ENCODE measurements at places on chromosomes 3 and 15. TPM values are rescaled to one million over a fixed set of nuclear protein-coding genes. Genes with fewer than 3 reads are reported as not detected.
A peak's percentile ranks its signal among the peaks of the same experiment; 100 is the strongest.

CD200 gene
- 7.2 TPM for total RNA-seq

CPA3 gene
- 23.2 TPM for total RNA-seq

TMOD2 gene
- 18.9 TPM for total RNA-seq

DNA sequence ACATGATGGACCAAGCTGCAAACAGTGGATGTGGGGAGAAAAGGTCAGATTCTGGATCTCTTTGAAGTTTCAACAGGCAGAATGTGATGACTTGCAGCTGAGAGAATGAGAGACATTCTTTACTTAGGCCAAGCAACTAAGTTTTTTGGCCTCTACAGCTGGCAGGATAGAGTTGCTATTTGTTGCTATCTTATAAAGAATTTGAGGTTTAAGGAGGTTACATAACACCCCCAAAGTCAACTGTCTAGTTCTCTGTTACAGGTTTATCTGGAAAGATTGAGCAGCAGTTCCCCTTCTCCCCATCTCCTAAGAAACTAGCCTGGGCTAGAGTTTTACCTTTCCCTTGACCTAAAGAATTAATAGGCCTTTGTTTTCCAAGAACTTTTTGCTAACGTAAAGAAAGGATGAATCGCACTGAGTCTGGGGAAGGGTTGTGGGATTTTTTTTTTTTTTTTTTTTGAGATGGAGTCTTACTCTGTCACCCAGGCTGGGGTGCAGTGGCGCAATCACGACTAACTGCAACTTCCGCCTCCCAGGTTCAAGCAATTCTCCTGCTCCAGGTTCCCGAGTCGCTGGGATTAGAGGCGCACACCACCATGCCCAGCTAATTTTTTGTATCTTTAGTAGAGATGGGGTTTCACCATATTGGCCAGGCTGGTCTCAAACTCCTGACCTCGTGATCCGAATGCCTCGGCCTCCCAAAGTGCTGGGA, 26.6 kb upstream of the SLMAP start:
- H3K36me3 ChIP-seq = no peaks in the 10 kb centered on the region
- no peak for DNase-seq
- no peaks in the 10 kb centered on the region for H3K27me3 ChIP-seq
- H3K4me3 ChIP-seq = no peak overlapping the region

DNA sequence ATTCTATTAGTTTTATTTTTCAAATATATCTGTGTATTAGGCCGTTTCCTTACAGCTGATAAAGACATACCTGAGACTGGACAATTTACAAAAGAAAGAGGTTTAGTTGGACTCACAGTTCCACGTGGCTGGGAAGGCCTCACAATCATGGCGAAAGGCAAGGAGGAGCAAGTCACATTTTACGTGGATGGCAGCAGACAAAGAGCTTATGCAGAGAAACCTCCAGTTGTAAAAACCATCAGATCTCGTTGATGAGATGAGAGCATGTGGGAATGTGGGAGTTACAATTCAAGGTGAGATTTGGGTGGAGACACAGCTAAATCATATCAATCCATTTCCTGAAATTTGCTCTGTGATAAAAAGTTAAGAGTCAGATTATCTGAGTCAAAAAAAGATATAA, 2.3 kb upstream of the GOLGA8A start:
- H3K36me3 ChIP-seq = no peaks in the 10 kb centered on the region
- H3K27me3 ChIP-seq = no peaks in the 10 kb centered on the region
- H3K4me1 ChIP-seq = peaks cover 18% of the 10 kb centered on the region
- H3K4me3 ChIP-seq = no peak overlapping the region
- DNase-seq = no peak
- H3K27ac ChIP-seq = no peak overlapping the region

DNA sequence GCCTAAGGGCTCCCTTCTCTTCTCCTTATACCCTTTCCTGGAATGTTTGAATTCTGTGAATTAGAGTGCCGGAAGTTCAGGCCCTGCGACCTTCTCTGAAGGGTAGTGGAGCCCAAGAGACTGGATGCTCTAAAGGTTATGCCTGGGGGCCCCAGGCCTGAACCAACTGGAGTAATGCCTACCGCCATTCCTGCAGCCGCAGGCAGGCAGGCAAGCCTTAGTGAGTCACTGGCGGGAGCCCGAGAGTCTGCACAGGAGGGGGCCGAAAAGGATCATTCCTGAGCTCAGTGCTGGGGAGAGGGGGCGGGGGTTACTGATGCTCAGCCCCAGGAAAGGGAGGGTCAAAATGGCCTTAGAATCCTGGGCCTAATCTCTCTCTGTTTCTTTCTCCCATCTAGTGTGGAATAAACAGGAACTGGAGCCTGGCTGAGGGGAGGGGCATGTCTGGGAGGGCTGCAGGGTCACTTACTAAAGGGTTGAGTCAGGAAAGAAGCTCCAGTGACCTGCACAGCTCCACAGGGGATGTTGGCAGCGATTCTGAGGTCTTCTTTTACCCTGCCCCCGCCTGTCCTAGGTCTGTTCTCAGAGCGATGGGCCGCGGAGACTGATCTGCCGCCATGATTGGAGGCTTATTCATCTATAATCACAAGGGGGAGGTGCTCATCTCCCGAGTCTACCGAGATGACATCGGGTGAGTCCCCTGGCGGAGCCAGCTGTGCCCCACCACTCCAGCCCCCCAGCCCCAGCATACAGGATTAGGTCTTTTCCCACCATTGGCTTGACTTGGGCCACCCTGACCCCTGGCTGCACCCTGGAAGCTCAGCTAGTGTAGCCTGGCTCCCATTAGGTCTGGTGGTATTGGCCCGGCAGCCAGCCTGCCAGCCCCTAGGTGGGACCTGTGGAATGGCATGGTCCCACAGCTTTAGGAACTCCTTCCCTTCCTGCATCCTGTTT, 2.0 kb downstream of the AP2M1 start:
- H3K4me3 ChIP-seq = peak overlapping the region; percentile 100
- H3K36me3 ChIP-seq = peaks cover 56% of the 10 kb centered on the region
- H3K27ac ChIP-seq = peak overlapping the region; percentile 90
- no peak for DNase-seq

DNA sequence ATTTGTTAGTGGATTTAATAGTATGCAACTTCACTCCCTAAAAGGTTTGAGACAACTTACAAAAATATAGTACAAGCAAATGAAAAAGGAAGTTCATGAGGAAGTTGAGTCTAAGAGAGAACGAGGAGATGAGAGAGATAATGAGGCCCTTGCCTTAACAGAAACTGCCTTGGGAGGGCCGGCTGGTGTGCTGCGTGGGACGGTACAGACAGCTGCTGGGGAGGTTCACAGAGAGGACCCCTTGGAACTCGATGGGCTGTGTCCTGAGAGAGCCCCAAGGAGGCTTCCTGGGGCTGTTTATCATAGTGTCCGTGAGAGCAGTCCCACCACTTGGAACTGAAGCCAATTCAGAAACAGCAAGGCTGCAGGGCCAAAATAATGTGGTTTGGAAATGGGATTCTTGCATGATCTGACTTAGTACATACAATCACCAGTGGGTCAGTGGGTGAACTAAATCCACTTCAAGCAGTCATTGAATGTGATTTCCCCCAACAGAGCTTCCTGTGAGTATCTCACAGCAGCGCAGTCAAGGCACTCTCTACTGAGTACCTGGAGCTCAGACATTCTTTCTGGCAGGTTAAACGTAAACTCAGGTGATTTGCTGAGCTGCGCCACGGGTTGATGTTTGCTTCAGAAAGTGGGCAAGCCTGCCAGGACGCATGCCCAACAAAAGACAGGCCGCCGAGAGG, 90.8 kb downstream of the CRTC3 start:
- H3K36me3 ChIP-seq = peaks cover 93% of the 10 kb centered on the region
- H3K4me3 ChIP-seq = no peak overlapping the region
- H3K27me3 ChIP-seq = no peaks in the 10 kb centered on the region
- no peak for DNase-seq
- peaks cover 24% of the 10 kb centered on the region for H3K4me1 ChIP-seq
- no peak overlapping the region for H3K27ac ChIP-seq

DNA sequence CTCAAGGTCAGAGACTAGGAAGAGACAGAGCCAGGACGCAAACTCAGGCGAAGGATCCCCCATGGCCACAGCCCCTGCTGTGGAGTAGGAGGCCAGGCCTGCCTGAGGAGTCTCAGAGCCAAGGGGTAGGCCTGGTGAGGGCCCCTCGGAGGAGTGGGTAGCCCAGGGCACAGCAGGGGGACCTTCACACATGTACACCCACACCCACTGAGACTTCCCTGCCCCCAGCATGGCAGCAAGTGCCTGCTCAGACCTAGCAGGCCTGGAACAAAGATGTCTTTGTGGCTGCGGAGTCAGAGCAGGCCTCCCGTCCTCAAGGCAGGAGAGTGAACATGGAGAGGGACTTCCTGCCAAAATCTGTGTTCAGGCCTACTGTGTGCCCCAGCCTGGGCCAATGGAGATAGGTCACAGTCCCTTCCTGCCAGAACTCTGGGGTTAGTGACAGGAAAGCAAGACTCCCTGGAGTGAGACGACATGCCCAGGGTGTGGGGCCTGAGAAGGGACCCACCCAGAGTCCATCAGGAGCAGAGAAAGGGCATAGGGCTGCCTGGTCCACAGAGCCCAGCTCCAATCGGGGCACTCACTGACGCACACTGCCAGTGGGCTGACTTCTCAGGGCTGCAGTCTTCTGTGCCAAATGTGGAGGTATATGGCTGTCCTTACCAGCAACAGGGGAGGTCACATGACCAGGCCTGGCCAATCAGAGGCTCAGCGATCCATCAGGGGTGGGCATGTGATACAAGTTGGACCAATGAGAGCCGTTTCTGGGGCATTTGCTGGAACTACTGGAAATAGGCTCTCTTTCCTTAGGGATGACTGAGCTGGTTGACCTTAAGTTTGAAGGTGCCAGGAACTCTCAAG, 2.3 kb downstream of the GRIP2 start:
- H3K4me1 ChIP-seq = peaks cover 18% of the 10 kb centered on the region
- no peak overlapping the region for H3K4me3 ChIP-seq
- H3K36me3 ChIP-seq = no peaks in the 10 kb centered on the region
- DNase-seq = no peak
- H3K27ac ChIP-seq = no peak overlapping the region

DNA sequence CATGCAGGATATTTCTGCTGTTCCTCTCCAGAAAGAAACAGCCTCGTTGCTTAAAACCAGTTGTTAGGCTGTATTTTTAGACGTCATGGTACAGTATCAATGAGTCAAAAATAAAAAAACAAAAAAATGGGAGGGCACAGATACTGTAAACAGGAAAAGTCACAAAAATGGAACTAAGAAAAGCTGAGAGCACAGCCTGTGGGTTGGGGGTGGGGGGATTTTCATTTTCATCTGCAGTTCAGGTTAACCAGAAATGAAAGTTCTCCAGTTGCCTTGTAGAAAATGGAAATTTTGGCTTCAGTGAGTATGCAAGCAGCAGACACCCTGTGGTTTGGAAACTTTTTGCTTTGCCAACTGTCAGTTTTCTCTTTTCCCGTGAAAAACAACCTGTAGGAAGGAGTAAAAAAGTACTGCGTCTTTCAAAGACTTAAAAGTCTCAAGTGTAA, 59.0 kb downstream of the FRMD4B start:
- no peaks in the 10 kb centered on the region for H3K27me3 ChIP-seq
- no peaks in the 10 kb centered on the region for H3K36me3 ChIP-seq
- H3K27ac ChIP-seq = peak overlapping the region; percentile 33
- peaks cover 31% of the 10 kb centered on the region for H3K4me1 ChIP-seq
- no peak for DNase-seq
- no peak overlapping the region for H3K4me3 ChIP-seq

DNA sequence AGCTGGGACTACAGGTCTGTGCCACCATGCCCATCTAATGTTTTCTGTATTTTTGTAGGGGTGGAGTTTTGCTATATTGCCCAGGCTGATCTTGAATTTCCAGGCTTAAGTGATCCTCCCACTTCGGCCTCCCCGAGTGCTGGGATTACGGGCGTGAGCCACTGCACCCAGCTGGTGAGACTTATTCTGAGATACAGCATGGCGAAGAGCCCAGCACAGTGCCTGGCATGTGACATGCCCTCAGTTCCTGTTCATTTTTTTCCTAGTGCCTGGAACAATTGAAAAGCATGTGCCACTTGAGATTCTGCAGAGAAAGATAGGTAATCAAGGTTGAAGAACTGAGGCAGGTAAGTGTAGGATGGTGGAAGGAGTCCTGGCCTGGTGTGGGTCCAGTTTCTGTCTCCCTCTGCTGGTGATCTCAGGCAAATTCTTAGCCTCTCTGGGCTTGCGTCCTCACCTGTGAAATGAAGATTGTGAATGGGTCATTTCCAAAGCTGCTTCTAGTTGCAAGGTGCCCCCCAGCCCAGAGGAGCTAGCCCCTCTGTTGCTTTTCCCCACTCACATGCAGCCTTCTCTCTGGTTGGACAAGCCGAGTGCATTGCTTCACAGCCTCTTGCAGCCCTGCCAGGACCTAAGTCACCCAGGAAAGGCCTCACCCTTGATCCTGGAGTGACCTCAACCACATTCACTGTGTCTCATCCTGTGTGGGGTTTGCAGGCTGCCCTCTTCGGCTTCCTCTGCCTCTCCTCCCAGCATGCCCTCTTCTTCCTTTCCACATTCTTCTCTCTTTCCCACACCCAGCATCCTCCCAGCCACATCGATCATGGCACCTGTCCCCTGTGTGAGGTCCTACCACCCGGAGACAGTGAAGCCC, 4.3 kb upstream of the RHCG start:
- DNase-seq = no peak
- peaks cover 57% of the 10 kb centered on the region for H3K27me3 ChIP-seq
- no peak overlapping the region for H3K27ac ChIP-seq
- H3K4me3 ChIP-seq = no peak overlapping the region
- no peaks in the 10 kb centered on the region for H3K36me3 ChIP-seq
- H3K4me1 ChIP-seq = peaks cover 9% of the 10 kb centered on the region

DNA sequence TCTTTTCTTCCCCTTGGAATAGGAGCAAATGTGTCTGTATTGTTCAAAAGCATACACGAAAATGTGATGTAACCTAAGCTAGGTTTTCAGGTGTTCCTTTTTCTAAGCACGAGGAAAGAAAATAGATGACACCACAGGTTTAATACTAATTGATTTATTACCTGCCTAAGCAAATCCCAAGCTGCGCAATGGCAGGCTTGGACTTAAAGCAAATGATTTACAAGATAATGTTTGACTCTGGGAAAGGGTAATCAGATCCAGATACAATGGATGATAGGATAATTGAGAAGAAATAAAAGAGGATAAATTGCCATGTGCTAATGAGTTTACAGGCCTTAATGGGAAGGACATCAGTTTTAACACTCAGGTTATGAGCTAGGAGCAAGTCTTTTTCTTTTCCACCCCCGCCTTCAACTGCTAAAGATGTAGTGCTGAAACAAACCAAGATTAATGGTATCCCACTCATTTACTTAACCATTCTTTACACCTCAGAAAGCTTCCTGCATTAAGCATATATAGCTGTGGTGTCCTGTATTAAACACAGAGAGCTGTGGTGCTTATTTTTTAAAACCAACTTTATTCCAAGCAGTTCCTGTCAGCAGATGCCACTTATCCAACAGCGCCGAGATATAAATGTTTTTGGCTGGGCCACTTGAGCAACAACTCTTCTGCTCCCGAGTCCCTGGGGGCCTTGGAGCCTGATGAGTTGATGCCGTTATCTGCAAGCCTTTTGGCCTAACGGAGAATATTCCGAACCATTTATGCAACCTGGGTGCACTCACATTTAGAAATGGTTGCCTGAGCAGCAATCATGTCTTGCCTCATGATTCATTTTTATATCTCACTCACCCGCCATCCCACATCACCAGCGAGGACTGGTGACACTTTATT, 205.5 kb downstream of the MECOM start:
- H3K4me3 ChIP-seq = no peak overlapping the region
- no peak for DNase-seq
- H3K27ac ChIP-seq = no peak overlapping the region
- peaks cover 12% of the 10 kb centered on the region for H3K4me1 ChIP-seq
- no peaks in the 10 kb centered on the region for H3K36me3 ChIP-seq

- H3K4me3 ChIP-seq = no peak overlapping the region
- no peaks in the 10 kb centered on the region for H3K27me3 ChIP-seq
- H3K27ac ChIP-seq = no peak overlapping the region
- H3K36me3 ChIP-seq = no peaks in the 10 kb centered on the region
These were observed 69.2 kb upstream of the TBC1D5 start for GRCh38 chr3:17811646-17812045.

All from esophagus muscularis mucosa (tissue), 4 donors.